ENCODE measurements at places on chromosomes 3 and 15. TPM values are rescaled to one million over a fixed set of nuclear protein-coding genes. Genes with fewer than 3 reads are reported as not detected.

MNS1 gene
- 4.6 TPM for total RNA-seq

DNA sequence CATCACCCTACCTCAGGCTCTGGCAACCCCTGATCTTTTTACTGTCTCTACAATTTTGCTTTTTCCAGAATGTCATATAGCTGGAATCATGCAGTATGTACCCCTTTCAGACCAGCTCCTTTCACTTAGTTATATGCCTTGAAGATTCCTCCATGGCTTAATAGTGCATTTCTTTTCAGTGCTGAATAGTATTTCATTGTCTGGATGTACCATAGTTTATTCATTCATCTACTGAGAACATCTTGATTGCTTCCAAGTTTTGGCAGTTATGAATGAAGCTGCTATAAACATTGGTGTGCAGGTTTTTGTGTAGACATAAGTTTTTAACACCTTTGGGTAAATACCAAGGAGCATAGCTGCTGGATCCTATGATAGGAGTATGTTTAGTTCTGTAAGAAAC, 50.8 kb upstream of the ANP32A start:
- H3K27me3 ChIP-seq: no peaks in the 10 kb centered on the region
- no peak overlapping the region for H3K4me3 ChIP-seq
- no peaks in the 10 kb centered on the region for H3K4me1 ChIP-seq
- H3K27ac ChIP-seq: no peak overlapping the region
- DNase-seq: no peak

DNA sequence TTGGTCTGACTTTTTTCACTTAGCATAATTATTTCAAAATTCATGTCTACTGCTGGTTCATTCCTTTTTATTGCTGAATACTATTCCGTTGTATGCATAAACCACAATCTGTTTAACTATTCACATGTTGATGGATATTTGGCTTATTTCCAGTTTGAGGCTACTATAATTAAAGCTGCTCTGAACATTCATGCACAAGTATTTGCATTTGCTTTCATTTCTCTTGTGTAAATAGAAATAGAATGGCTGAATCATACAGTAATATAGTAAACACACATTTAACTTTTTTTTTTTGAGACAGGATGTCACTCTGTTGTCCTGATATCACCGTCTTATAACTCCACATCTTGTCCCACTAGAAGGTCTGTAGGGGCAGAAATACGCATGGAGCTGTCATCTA, 57.3 kb downstream of the NMNAT3 start:
- no peak overlapping the region for H3K4me3 ChIP-seq
- DNase-seq: no peak
- H3K27me3 ChIP-seq: no peaks in the 10 kb centered on the region
- H3K4me1 ChIP-seq: no peaks in the 10 kb centered on the region

GRCh38 chr15:78264304-78265136, at the start of gene DNAJA4:
Gene DNAJA4, plus strand, starts transcription at chr15:78264562. Its CDS starts 202 bp downstream, at chr15:78264764.
- no peaks in the 10 kb centered on the region for H3K27me3 ChIP-seq
- peak within 1 kb of the TSS; percentile 70 for H3K27ac ChIP-seq
- no peaks in the 10 kb centered on the region for H3K4me1 ChIP-seq
- no peaks in the 10 kb centered on the region for H3K36me3 ChIP-seq
- DNase-seq: peak; percentile 54
